Fibroblast of the conjunctiva (primary cell): ENCODE measurements at places on chromosomes 12 and 14.

DNA sequence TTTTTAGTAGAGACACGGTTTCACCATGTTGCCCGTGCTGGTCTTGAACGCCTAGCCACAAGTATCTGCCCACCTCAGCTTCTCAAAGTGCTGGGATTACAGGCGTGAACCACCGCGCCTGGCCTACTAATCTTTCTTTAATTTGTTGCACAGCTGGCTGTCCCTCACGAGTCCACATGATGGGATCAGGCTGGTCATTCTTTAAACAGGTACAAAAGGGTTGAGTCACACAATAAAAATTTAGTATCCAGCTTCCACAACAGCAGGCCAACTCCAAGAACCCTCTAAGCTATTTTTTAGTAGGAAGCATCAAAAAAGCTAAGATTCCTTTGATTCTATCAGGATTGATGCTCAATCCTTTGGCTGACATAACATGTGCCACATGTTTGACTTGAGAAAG is 17.8 kb downstream of the SINHCAF start:
- no peak for DNase-seq

- no peak for DNase-seq
These were observed 272.5 kb downstream of the TTC8 start for GRCh38 chr14:89096946-89097345.

DNA sequence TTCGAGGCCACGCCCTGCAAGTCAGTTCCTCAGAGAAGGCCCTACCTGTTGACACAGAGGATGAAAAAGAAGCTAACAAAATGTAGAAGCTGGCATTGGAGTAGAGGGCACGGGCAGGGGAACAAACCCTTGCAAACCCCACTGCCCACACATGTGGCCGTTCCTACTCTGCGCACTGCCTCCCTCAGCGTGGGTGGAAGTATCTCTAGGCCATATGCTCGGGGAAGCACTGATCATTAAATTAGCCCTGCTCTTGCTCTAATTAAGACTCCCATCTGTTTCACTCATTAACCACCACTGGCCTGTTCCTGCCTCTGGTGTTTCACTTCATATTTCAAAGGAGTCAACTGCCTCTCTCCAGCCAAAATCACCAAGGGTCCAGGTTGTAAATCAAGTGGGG is 201.2 kb upstream of the SFSWAP start:
- DNase-seq = no peak

- no peak for DNase-seq
These were observed 102.9 kb upstream of the RFLNA start for GRCh38 chr12:124191966-124192365.

DNA sequence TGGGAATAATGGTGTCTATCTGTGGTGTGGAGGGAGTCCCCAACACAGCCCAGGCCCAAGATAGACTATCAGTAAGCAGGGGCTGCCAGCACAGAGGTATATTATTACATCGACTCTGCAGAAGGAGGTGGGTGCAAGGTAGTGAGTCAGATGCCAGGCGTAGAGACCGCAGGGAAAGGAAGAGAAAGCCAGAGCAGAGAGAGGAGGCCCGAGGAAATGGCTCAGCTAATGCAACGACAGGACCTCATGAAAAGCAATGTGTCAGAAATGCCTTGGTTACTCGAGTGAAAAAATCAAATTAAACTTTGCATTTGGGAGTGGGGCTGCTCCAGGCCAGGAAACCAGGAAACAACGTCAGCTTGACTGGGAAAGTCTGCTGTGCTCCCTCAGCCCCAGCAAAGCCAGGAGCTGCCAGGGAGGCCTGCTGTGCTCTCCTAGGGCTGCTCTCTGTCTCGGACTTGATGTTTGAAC is 173.2 kb downstream of the SUDS3 start:
- no peak for DNase-seq

GRCh38 chr14:63603749-63604277 is 37.9 kb downstream of the WDR89 start:
- DNase-seq = no peak

DNA sequence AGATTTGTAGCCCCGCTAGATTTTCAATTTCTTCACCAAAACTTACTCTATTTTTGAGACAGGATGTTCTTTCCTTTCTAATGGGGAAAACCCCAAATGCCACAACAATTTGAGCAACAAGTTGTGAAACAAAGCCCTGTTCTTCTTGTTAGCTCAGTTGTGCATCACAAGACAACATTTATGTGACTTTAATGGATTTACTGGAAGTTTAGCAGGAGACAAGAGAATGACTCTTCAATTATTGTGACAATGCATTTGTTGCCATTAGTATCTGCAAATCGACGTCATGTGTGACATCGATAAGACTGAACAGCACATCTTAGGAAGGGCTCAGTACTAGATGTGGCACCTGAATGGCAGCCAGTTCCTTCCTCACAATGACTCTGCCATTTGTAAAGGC is 1028.9 kb upstream of the TMEM132C start:
- no peak for DNase-seq

DNA sequence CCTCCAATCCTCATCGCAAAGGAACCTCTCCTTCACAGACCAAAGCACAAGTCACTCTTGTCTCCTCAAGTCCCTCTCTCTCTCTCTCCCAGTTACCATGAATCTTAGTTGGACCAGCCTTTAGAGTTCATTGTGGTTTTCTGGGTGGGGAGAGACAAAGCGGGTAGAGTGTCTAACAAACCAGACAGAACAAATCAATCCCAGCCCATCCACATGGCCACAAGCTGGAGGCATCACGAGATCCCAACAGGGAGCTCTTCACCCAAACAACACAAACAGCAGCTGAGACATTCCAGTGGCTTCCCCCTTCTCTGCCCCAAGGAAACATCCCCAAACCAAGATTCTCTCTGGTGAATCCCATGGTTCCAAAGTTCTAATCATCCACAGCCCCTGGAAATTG is 22.4 kb downstream of the ACTN1 start:
- peak; percentile 20 for DNase-seq

- DNase-seq = peak; percentile 14
These were observed 22.4 kb downstream of the RXYLT1 start for GRCh38 chr12:63802012-63802608.

DNA sequence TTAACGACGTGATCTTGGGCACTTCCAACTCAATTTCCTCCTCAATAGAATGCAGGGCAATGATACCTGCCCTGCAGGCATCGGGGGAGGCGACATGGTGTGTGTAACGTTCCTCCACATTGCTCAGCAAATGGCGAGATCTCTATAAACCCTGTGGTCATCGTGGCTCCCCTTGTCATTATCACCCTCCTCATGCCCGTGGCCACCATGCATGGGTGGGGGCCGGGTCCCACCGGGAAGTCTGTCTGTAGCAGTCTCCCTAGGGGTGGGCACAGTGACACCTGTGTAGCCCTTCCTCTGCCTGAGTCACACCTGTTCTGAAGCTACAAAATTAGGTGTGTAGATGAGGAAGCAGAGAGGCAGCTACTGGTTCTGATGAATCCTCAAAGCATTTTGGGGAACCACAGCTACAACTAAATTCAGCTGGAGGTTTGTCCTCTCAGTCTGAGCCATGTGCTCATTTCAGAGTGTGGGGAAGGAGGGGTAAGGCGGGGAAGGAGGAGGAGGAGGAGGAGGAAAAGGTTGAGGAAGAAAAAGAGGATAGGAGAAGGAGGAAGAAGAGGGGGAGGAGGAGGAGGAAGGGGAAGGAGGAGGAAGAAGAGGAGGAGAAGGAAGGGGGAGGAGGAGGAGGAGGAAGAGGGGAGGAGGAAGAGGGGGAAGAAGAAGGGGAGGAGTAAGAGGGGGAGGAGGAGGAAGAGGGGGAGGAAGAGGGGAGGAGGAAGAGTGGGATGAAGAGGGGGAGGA is 11.0 kb upstream of the CACNA2D4 start:
- DNase-seq = no peak

GRCh38 chr12:123094349-123095077 is 56.4 kb downstream of the PITPNM2 start:
- no peak for DNase-seq

DNA sequence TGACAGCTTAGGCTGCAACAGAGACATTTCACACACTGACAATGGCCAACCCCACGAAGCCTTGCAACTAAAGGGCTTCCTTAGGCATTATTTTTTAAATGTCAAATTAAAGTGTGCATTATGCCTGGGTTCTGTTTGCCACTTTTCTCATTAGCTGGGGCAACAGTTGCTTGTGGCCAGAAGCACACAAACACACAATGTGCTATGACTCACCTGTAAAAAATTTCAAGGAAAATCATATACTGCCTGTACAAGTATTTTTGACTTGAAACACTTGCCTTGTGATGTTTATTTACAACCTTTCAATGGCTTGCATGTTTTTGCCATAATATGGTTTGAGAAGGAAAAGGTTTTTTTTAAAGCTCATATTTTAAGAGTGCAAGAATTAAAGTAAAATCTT is 1.9 kb downstream of the NTN4 start:
- no peak for DNase-seq

DNA sequence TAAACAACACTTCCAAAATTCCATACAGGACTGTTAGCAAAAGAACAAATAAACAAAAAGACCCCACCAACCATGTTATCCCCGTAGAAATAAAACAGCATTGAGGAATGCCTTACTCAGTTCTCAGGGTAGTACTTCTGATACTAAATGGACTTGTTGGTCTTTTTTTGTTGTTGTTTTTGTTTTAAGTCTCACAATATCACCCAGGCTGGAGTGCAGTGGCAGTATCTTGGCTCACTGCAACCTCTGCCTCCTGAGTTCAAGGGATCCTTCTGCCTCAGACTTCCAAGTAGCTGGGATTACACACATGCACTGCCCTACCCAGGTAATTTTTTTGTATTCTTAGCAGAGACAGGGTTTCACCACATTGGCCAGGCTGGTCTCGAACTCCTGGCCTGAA is 17.1 kb downstream of the HNRNPC start:
- DNase-seq = no peak

DNA sequence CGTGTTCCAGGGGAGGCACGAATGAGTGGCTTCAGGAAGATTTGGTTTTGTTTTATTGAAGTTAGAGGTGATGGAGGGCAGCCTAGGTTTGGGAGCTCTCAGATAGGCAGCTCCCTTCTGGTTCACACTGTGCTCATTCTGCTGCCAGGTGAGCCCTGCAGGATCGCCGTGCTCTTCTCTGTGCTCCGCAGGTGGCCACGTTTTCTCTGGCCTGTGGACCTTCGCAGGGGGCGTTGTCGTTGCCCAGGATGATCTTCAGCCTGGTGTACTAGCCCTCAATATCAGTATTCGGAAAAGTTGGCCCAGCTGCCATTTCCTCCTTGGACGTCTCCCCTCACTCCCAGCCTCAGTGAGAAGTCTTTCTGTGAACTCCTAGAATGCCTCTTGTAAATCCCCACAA is 69.5 kb downstream of the PELI2 start:
- no peak for DNase-seq

- no peak for DNase-seq
These were observed 31.4 kb downstream of the P2RX4 start for GRCh38 chr12:121241156-121241970.

DNA sequence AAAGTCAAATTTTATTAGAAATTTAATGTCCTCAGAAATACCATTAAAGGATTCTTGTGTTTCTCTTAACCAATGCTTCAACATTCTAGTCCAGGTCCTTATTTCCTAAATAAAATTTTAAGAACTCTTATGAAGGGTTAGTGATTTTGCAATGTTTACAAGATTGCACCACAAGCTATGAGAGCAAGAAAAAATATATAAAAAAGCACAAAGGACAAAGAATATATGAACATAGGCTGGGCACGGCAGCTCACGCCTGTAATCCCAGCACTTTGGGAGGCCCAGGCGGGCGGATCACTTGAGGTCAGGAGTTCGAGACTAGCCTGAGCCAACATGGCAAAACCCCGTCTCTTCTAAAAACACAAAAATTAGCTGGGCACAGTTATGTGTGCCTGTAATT is 7.7 kb downstream of the RACGAP1 start:
- DNase-seq = peak; percentile 46

GRCh38 chr12:39081910-39082309 is 176.5 kb upstream of the CPNE8 start:
- DNase-seq = no peak

GRCh38 chr12:16844875-16845274 is 238.9 kb upstream of the LMO3 start:
- no peak for DNase-seq

DNA sequence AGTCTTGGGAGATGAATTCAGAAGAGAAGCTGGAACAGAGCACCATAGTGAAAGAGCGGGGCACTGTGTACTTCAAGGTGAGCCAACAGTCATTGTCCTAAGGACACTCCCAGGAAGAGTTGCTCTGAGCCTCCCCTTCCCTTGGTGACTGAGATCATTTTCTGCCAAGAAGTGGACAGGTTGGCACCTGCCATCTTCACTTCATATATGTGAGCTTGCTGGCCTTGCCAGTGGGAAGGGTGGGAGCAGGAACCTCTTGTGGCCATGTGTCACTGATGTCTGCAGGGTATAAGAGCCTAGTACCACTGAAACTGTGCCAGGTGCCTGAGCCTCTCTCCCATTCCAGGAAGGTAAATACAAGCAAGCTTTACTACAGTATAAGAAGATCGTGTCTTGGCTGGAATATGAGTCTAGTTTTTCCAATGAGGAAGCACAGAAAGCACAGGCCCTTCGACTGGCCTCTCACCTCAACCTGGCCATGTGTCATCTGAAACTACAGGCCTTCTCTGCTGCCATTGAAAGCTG is 5.3 kb downstream of the FKBP4 start:
- no peak for DNase-seq

DNA sequence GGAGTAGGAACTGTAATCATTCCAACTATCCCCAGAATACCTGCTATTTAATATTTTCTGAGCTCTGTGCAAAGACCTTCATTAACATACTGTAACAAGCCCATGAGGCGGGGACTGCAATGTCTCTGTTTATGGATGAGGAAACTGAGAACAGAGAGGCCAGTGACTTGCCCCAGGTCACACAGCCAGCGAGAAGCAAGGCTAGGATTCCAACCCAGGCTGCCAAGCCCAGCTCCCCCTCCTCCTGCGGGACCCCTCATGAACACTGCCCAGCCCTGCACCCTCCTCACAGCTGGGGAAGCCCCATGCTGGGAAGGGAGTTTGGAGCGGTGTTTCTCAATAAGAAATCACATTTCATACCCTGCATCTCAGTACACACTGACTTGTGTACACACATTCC is 10.9 kb downstream of the HVCN1 start:
- DNase-seq = no peak

DNA sequence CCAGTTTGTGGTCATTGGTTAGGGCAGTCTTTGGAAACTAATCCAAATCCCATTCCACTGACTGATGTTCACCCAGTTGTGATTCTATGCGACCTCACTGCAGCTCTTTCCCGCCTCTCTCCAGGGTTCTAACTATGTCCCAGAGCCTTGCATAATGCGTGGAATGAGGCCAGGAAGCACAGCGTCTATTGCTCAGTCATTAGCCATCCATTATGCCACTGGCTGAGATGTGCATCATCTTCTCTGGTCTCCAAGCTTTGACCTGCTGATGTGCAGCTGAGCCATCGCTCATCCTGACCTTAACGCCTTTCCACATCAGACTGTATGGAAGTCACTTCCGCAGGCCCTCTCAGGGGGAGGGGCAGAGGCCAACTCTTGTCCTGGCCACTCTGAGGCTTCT is 115.4 kb upstream of the VRK1 start:
- DNase-seq = no peak

GRCh38 chr12:98456576-98457573 is 58.5 kb upstream of the TMPO start:
- DNase-seq = no peak

DNA sequence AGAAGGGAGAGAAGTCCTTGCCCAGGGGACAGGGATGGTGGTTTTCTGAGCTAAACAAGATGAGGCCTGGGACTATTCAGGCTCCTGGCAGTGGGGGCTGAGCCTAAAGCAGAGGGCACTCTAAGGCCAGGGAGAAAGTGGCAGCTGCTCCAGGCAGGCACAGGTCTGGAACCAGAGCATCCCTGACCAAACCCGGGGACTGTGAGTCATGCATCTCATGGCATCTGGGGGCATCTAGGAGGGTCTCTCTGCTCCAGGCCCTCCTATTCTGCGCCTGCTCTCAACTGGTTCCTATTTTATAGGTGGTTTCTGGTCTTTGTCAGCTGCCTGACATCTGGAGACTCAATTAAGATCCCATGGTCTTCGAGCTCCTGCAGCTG is 11.6 kb downstream of the KRT7 start:
- no peak for DNase-seq
